ENCODE measurements at places on chromosomes 12 and 14.

DNA sequence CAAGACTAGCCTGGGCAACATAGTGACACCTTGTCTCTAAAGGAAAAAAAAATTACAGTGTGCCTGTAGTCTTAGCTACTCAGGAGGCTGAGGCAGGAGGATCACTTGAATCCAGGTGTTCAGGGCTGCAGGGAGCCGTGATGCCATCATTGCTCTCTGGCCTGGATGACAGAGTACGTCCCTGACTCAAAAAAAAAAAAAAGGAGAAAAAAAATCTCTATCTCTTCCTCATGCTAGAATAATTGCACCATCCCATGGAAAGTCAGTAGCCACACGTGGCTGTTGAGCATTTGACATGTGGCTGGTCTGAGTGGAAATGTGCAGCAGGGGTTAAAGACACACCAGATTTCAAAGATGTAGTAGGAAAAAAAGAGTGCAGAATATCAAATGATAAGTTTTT lies 3.8 kb downstream of the RILPL1 start:
- DNase-seq, result no peak

DNA sequence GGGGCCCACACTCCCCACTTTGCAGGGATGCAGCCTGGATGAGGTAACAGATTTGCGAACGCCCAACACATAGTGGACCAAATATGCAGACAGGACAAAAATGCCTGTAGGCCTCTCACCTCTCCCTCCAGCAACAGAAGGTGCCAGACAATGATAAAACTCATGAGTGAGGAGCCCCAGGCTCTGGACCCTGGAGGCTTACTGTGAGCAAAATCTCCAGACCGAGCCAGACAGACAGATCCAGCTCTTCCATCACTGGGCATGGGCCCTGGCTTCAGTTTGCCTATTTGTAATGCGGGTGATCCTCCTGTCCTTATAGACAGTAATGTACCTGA lies 42.3 kb downstream of the IRF2BPL start:
- no peak for DNase-seq

- DNase-seq, result no peak
These were observed 9.9 kb downstream of the LRRC74A start for GRCh38 chr14:76836029-76836630.

DNA sequence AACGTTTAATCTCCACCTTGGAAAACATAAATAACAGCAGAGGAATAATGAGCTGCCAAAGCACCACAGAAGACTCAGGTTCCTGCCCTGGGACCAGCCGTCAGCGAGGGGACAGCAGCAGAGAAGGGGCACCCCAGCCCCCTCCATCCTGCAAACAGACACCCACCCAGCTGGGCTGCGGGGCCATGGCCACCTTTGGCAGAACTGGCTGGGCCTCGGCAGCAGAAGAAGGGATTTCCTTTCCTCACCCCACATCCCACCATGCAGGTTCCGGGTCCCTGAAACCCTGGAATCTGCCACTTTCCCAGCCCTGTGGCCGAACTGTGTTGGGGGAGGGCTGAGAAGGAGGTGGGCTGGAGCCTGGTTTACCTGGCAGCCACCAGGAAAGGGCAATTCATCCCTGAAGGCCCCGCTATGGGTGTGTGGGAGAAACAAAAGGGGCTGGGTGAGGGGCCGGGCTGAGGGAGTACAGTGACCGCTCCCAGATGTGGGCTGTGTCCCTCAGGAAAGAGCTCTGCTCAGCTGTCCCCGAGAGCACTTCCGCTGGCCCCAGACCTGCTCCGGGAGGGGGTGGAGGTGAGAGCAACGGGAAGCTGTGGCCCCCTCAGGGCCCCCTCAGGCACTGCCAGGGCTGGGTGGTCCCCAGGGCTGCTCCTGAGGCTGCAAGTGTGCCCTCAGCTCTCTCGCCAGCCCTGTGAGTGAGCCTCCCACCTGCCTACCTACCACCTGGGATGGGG lies 3.8 kb downstream of the PGF start:
- DNase-seq, result no peak
